ENCODE measurements at places on chromosomes 6 and 20. TPM values are rescaled to one million over a fixed set of nuclear protein-coding genes. Genes with fewer than 3 reads are reported as not detected.

Gene ALDH5A1
- total RNA-seq: 3.4 TPM

Gene PNPLA1
- total RNA-seq: 1.4 TPM

GRCh38 chr6:137903274-137903932, 36.3 kb downstream of the TNFAIP3 start:
- no peak for DNase-seq

- DNase-seq: no peak
Measured at GRCh38 chr20:46931699-46932098, 37.1 kb downstream of the EYA2 start.

Data from umbilical cord (tissue), 2 donors.